ENCODE measurements at places on chromosomes 12 and 14. TPM values are rescaled to one million over a fixed set of nuclear protein-coding genes. Genes with fewer than 3 reads are reported as not detected.

PROX2 gene
- not detected for total RNA-seq

IKZF4 gene
- total RNA-seq, result 0.94 TPM

PIWIL1 gene
- total RNA-seq, result under 0.01 TPM

TCL1B gene
- not detected for total RNA-seq

ARMH4 gene
- total RNA-seq, result 0.04 TPM

IKBIP gene
- 59.0 TPM for total RNA-seq

SERPINA6 gene
- not detected for total RNA-seq

FZD10 gene
- total RNA-seq, result 0.04 TPM

FAM216A gene
- 5.1 TPM for total RNA-seq

TMEM30B gene
- total RNA-seq, result 13.0 TPM

ZBTB25 gene
- 3.4 TPM for total RNA-seq

CPNE8 gene
- total RNA-seq, result 10.2 TPM

APOF gene
- not detected for total RNA-seq

NPAS3 gene
- not detected for total RNA-seq

TEX52 gene
- not detected for total RNA-seq

XRCC3 gene
- total RNA-seq, result 23.0 TPM

TEAD4 gene
- 34.2 TPM for total RNA-seq

CIROP gene
- not detected for total RNA-seq

DDN gene
- 0.23 TPM for total RNA-seq

FAM181A gene
- 0.80 TPM for total RNA-seq

TSHR gene
- total RNA-seq, result not detected

SLC10A1 gene
- total RNA-seq, result not detected

RBMS2 gene
- 18.7 TPM for total RNA-seq

MMP17 gene
- total RNA-seq, result 9.3 TPM

LRRK2 gene
- total RNA-seq, result 0.39 TPM

COX8C gene
- total RNA-seq, result not detected

KCNK13 gene
- total RNA-seq, result not detected

BRMS1L gene
- 4.4 TPM for total RNA-seq

FAIM2 gene
- total RNA-seq, result not detected

LUM gene
- 7.5 TPM for total RNA-seq

DPF3 gene
- total RNA-seq, result 0.16 TPM

KRT79 gene
- total RNA-seq, result not detected

COL2A1 gene
- total RNA-seq, result 0.72 TPM

RERG gene
- not detected for total RNA-seq

PRKD1 gene
- total RNA-seq, result not detected

GPRC5A gene
- total RNA-seq, result 1.2 TPM

TFCP2 gene
- total RNA-seq, result 8.7 TPM

RNF212B gene
- not detected for total RNA-seq

BIN2 gene
- not detected for total RNA-seq

TAS2R13 gene
- total RNA-seq, result not detected

PLA2G1B gene
- not detected for total RNA-seq

NGB gene
- not detected for total RNA-seq

ANG gene
- 10.1 TPM for total RNA-seq

OVCH1 gene
- total RNA-seq, result not detected

AKAP5 gene
- not detected for total RNA-seq

NTS gene
- not detected for total RNA-seq

TMEM63C gene
- 1.9 TPM for total RNA-seq

TTC9 gene
- 0.46 TPM for total RNA-seq

PTPN21 gene
- 4.7 TPM for total RNA-seq

NRIP2 gene
- not detected for total RNA-seq

ADAMTS20 gene
- not detected for total RNA-seq

VRTN gene
- not detected for total RNA-seq

CCDC38 gene
- total RNA-seq, result not detected

KRT82 gene
- total RNA-seq, result not detected

SRGAP1 gene
- 9.1 TPM for total RNA-seq

CLEC4A gene
- not detected for total RNA-seq

KERA gene
- total RNA-seq, result not detected
